Body of pancreas (tissue), 4 donors: ENCODE measurements at places on chromosomes 1 and 21. TPM values are rescaled to one million over a fixed set of nuclear protein-coding genes. Genes with fewer than 3 reads are reported as not detected.

MYCL gene
- 33.0 TPM for total RNA-seq

SPRR3 gene
- not detected for total RNA-seq

EDARADD gene
- 8.9 TPM for total RNA-seq

NPHS2 gene
- total RNA-seq: not detected

RHD gene
- total RNA-seq: not detected

KCNN3 gene
- 0.33 TPM for total RNA-seq

DESI2 gene
- 14.5 TPM for total RNA-seq

LCE4A gene
- total RNA-seq: not detected

ACBD3 gene
- total RNA-seq: 34.3 TPM

INAVA gene
- 30.7 TPM for total RNA-seq

ZNF648 gene
- not detected for total RNA-seq
